ENCODE measurements at places on chromosomes 2 and 18.

DNA sequence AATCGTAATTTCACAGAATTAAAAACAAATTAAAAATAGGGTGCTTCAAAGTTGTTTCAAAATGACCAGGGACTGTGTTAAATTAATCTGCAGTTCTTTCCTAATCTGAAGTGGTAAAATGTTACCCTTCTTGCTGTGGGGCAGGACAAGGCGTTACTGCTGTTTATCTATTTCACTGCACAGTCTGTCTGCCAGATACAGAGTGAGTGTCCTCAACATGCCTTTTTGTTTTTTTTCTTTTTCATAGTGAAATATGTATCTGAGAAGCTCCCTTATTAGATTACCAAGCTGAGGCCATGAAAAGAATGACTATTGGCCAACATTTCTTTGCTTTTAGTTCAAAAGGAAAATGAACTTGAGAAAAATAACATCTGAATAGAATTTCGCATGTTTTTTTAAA is 38.0 kb downstream of the KCTD1 start:
- DNase-seq, result no peak

GRCh38 chr2:19859565-19859964 is 42.2 kb downstream of the TTC32 start:
- no peak for DNase-seq

DNA sequence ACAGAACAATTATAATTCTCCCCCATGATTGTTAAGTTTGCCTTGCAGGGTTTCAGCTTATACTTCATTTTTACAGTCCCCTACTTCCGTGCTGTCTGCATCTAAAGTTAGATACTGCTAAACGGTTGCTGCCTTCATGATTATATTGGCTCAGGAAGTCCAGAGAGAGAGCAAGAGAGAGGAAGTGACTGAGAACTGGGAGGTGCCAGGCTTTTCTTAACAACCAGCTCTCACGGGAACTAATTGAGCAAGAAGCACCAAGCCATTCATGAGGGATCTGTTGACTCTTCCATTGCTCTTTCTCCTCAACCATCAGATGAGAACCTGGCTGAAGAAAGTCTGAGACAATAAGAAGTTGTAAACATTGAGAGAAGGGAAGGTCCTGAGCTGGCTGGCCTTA is 125.5 kb upstream of the SIX2 start:
- no peak for DNase-seq

DNA sequence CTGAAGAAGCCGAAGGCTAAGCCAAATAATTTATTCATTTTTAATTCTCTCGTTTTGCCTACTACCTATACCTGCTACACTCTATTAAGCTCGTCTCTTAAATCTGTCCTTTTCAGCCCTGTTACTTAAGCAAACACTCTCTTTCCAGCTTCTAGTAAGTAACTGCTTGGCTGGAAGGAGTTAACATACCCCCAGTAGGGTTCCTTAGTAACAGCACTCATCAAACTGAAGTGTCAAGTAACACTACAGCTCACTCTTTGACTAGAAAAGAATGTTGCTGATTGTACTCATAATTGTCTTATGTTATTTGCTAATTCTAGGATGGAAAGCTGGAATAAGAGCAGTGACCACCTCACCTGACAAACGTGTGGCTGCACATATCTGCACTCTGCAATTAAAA is 120.0 kb upstream of the SCN7A start:
- DNase-seq, result peak; percentile 10

GRCh38 chr2:152826581-152827279 is 108.3 kb downstream of the ARL6IP6 start:
- DNase-seq, result no peak

GRCh38 chr18:13392029-13392750 is 173.6 kb downstream of the LDLRAD4 start:
- DNase-seq, result peak; percentile 82

DNA sequence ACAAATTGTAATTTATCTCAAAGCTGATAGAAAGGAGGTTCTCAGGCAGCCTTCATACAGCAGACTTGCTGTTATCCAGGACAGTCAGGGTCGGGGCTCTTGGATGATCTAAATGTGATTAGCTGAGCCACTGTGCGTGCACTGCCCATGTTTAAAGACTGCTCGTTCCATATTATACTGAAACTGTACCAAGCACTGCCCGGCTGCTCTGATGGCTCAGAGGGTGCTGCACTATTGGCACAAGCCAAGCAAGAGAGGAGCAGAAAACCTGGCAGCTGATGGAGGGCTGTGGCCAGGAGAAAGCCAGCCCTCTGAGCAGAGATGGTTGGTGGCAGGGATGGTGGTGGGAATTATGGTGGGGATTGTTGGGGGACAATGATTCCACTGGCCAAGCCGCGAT is 63.4 kb downstream of the COL6A3 start:
- DNase-seq, result no peak

GRCh38 chr18:61832858-61833257 is 59.9 kb downstream of the RNF152 start:
- DNase-seq, result no peak

- DNase-seq, result no peak
Measured at GRCh38 chr2:144459286-144459685, 60.6 kb downstream of the ZEB2 start.
